H7 (cell line): ENCODE measurements at places on chromosomes 7 and 10. TPM values are rescaled to one million over a fixed set of nuclear protein-coding genes. Genes with fewer than 3 reads are reported as not detected.

GRCh38 chr7:129489491-129489890 lies 12.8 kb upstream of the SMKR1 start:
- DNase-seq = no peak

GRCh38 chr10:77146712-77147336 lies 490.8 kb downstream of the KCNMA1 start:
- DNase-seq = no peak

CACNA2D1 gene
- total RNA-seq = 9.1 and 14.9 TPM in 2 replicates

- no peak for DNase-seq
Observed at GRCh38 chr10:71573562-71574518, 145.7 kb downstream of the C10orf105 start.

DNA sequence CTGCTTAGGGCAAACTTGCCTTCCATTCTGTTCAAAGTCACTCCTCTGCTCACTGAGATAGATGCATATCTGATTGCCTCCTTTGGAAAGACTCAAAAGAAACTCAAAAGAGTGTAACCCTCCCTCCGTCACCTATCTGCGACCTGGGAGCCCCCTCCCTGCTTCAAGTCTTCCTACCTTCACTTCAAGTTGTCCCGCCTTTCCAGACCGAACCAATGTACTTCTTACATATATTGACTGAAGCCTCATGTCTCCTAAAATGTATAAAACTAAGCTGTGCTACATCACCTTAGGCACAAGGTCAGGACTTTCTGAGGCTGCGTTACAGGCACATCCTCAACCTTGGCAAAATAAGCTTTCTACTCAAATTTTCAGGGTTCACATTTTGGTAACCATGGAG lies 77.4 kb upstream of the C1GALT1 start:
- DNase-seq = no peak

GRCh38 chr7:143460271-143460979 lies 17.2 kb downstream of the TAS2R60 start:
- no peak for DNase-seq

GRCh38 chr10:91741356-91741755 lies 56.9 kb upstream of the TNKS2 start:
- DNase-seq = no peak

- DNase-seq = no peak
Observed at GRCh38 chr7:5467645-5468044, 44.0 kb upstream of the TNRC18 start.
